ENCODE measurements at places on chromosomes 5 and 9.

DNA sequence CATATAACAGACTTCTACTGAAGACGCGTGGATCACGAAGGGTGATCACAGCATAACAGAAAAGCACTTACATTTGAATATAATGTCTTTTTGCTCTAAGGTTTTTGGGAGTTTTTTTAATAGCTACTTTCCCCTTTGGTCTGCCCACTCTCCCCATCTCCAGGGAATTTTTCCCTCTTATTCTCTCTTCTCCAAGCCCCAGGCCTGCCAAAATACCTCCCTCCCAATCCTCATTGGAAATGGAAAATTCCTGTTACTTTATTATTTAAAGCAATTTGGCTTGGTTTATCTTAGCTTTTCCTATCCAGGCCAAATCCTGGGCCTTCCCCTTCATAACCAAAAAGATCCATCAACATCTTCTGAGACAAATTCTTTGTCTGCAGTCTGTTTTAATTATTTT, 22.3 kb upstream of the SSBP2 start:
- DNase-seq = no peak

GRCh38 chr5:143896516-143896915, 84.6 kb downstream of the HMHB1 start:
- DNase-seq = no peak

GRCh38 chr5:72499730-72500129, 7.5 kb downstream of the ZNF366 start:
- no peak for DNase-seq

- no peak for DNase-seq
These were observed 199.2 kb downstream of the TRIO start for GRCh38 chr5:14342306-14342705.

DNA sequence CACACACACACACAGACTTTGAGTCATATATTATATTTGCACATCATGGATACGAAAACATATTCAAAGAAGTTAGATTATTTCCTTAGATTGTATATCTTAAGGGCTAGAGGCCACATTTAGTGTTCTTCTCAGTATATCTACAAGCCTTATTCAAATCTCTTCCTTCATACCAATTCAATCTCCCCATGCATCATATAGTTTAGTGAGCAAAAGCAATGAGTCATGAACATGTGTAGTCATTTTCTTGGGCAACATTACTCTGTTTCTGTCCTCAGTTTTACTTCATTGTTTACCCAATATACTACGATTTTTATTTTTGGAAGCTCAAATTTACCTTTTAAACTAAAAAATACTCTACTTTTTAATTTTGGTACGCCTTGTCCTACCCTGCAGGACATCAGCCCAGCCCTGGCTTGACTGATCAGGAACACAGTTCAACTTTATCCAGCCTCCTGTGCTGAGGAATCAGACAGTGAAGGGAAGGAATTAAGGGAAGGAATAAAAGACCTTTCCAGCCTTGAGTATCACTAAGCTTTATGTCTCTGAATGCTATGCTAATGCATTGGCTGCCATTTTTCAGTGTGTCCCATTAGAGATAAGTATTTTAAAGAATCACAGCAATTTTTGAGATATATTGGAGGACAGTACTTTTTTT, 101.7 kb upstream of the FST start:
- peak; percentile 15 for DNase-seq
